ENCODE measurements at places on chromosomes 4 and X. TPM values are rescaled to one million over a fixed set of nuclear protein-coding genes. Genes with fewer than 3 reads are reported as not detected.

GRCh38 chr4:149199594-149199993 is 616.0 kb downstream of the IQCM start:
- no peak overlapping the region for H3K4me3 ChIP-seq
- no peaks in the 10 kb centered on the region for H3K36me3 ChIP-seq

DNA sequence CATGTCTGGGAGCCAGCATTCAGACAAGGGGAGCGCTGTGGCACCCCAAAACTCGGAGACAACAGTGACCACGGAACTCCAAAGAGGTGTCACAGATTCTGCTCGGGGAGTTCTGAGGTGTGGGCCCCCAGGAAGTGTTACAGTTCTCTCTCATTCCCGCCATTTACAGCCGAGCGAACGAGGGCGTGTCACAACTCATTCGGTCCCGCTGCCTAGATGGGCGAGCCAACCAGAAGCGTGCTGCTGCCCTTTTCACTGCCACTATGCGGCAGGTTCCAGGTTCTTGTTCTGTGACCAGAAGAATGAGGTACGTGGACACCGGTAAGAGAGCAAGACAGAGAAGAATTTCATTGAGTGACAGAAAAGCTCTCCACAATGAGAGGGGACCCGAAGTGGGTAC is 1370.6 kb upstream of the AGA start:
- H3K36me3 ChIP-seq = no peaks in the 10 kb centered on the region
- DNase-seq = no peak
- H3K27me3 ChIP-seq = no peaks in the 10 kb centered on the region
- no peak overlapping the region for H3K4me3 ChIP-seq

DNA sequence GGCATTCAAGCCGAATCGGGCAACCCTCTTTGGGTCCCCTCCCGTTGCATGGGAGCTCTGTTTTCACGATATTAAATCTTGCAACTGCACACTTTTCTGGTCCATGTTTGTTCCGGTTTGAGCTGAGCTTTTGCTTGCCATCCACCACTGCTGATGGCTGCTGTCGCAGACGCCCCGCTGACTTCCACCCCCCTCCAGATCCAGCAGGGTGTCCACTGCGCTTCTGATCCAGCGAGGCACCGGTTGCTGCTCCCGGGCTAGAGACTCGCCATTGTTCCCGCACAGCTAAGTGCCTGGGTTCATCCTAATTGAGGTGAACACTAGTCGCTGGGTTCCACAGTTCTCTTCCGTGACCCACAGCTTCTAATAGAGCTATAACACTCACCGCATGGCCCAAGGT is 13.3 kb downstream of the ACOX3 start:
- H3K27me3 ChIP-seq = no peaks in the 10 kb centered on the region
- H3K27ac ChIP-seq = no peak overlapping the region
- no peaks in the 10 kb centered on the region for H3K36me3 ChIP-seq
- no peak for DNase-seq
- H3K4me1 ChIP-seq = peaks cover 11% of the 10 kb centered on the region
- peak overlapping the region; percentile 73 for H3K4me3 ChIP-seq

DNA sequence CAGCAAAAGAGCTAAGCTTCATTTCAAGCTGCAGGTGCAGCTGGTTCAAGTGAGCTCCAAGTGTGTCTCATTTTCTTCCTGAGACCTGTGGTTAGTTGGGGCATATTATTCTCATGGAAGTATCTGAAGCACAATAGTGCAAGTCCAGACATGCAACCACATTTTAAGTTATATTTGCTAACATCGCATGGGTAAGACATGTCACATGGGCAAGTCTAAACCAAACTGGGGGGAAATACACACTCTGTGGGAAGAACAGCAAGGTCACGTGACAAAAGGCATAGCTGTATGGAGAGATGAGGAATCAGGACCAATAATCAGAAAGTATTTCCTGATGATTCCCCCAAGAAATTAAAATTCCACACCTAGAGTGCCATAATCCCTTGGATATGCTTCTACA is 94.9 kb upstream of the NDP start:
- DNase-seq = no peak
- H3K36me3 ChIP-seq = no peaks in the 10 kb centered on the region
- H3K27ac ChIP-seq = no peak overlapping the region
- H3K27me3 ChIP-seq = no peaks in the 10 kb centered on the region
- no peaks in the 10 kb centered on the region for H3K4me1 ChIP-seq

GRCh38 chr4:14221176-14221575 is 593.7 kb upstream of the BOD1L1 start:
- H3K4me3 ChIP-seq = no peak overlapping the region
- no peaks in the 10 kb centered on the region for H3K36me3 ChIP-seq
- H3K4me1 ChIP-seq = no peaks in the 10 kb centered on the region
- no peak overlapping the region for H3K27ac ChIP-seq

DNA sequence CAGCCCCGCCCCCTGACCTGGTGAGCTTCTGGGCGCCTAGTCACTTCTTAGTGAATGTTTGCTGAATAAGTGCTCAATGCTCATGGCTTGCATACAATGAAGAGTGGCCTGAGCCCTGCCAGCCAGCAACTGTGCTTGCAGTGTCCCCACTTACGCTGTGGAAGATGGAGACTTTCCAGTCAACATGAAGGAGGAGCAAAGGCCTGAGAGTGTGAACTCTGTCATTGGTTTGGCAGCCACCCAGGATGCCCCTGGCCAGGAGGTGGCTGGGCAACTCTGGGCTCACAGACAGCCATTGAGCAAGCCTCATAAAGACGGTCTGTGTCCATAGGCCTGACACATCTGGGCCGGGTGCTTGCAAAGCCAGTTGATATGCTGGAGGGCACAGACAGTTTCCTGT is 72.1 kb upstream of the MAMLD1 start:
- no peak for DNase-seq
- no peak overlapping the region for H3K27ac ChIP-seq
- H3K4me1 ChIP-seq = no peaks in the 10 kb centered on the region
- no peak overlapping the region for H3K4me3 ChIP-seq
- no peaks in the 10 kb centered on the region for H3K36me3 ChIP-seq
- H3K27me3 ChIP-seq = no peaks in the 10 kb centered on the region

GRCh38 chrX:35098419-35098818 is 155.8 kb downstream of the FAM47B start:
- no peaks in the 10 kb centered on the region for H3K4me1 ChIP-seq
- no peak overlapping the region for H3K4me3 ChIP-seq
- H3K36me3 ChIP-seq = no peaks in the 10 kb centered on the region
- H3K27ac ChIP-seq = no peak overlapping the region

DNA sequence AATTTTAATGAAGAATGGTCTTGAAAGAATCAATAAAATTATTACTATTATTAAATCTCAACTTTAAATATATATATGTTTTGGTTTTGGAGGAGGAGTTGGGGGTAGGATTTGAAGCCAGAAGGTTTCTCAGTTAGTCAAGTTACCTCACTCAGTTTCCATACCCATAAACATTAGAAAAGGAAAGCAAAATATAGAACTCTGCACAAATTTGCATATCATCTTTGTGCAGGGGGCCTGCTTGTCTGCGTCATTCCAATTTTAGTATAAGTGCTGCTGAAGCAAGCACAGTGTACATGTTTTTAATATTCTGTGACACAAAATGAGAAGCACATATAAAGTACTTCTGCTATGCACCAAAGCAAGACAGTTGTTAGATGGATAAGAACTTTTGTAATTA is 47.5 kb upstream of the SCRG1 start:
- H3K4me3 ChIP-seq = no peak overlapping the region
- H3K4me1 ChIP-seq = no peaks in the 10 kb centered on the region
- no peaks in the 10 kb centered on the region for H3K27me3 ChIP-seq
- H3K36me3 ChIP-seq = no peaks in the 10 kb centered on the region
- no peak overlapping the region for H3K27ac ChIP-seq

DNA sequence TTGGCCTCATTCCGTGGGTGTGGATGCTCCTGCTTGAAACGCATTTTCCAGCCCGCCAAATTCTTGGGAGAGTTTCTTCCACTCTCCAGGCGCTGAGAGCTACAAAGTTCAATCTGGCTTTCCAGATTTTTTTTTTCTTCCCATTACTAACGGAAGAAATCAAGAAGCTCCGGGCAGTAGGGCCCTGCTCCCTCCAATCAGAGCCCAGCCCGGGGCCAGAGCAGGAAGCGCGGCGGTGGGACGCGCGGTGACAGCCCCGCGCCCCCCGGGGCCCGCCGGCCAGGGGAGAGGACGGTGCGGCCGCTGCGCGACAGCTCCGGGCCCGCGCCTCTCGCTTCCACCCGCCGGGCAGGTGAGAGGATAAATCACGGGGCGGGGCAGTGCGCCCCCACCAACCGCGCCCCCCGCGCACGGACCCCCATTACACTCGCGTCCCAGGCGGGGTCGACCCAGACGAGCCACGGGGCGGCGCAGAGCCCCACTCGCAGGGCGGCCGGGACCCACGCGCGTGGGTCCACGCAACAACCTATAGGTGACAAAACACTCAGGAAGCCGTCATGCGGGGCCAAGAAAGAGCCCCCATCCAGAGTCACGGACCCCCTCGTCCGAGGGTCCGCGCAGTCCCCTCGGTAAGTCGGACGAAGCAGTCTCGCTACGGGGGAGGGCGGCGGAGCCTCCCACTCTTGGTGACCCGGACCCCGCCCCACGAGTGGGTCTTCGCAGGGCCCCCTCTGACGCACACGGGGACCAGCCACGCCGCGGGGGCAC is 868 bp downstream of the AFAP1 start:
- no peaks in the 10 kb centered on the region for H3K36me3 ChIP-seq
- H3K27me3 ChIP-seq = peaks cover 20% of the 10 kb centered on the region
- no peaks in the 10 kb centered on the region for H3K4me1 ChIP-seq
- H3K4me3 ChIP-seq = peak overlapping the region; percentile 35
- DNase-seq = no peak

DNA sequence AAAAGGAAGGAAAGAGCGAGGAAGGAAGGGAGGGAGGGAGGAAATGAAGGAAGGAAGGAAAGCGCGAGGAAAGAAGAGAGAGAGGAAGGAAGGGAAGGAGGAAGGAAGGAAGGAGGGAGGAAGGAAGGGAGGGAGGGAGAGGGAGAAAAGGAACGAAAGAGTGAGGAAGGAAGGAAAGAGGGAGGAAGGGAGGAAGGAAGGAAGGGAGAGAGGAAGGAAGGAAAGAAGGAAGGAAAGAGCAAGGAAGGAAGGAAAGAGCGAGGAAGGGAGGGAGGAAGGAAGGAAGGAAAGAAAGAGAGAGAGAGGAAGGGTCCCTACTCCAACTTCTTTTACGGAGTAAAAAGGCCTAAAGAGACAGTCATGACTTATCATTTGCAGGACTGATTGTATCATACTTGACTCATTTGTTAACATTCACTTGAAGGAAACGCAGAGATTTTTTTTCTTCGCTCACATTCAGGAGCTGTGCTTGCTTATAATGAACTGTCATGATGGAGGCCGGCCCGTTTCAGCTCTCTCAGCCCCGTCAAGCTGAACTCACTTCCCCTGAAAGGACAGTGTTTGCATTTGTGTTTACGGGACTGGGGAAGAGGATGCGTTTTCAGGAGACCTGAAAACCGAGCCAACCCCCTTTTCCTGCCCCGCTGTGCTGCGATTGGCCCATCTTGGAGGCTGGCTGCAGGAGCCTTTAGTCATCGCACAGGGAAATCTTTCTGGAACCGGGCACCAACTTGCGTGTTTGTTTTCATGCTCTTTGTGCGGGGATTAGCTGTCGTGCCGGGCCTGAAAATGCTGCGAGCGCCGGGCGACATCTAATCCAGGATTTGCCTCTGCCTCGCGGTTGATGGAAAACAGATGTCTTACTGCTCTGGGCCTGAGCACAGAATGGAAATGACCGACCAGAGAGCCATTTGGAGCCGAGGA is 17.8 kb downstream of the TRIM2 start:
- peak overlapping the region; percentile 62 for H3K27ac ChIP-seq
- DNase-seq = no peak
- H3K4me3 ChIP-seq = peak overlapping the region; percentile 51
- H3K4me1 ChIP-seq = peaks cover 17% of the 10 kb centered on the region
- H3K27me3 ChIP-seq = peaks cover 26% of the 10 kb centered on the region

DNA sequence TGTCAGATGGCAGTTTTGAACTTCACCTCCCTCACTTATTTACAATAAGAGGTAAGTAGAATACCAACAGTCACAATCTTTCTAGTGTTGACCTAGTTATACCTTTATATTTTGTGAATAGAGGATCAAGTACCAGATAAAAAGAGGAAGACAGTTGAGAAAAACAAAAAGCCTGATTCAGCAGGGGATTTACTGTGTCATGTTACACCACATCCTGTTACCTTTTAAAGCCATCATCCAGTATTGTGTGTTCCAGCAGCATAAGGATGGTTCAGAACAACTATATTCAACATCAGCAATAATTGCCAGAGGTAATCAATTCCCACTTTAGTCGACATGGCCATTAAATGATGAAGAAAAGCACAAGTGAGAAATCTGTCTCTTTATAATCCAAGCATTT is 21.3 kb upstream of the CXCL6 start:
- H3K27me3 ChIP-seq = no peaks in the 10 kb centered on the region
- peaks cover 9% of the 10 kb centered on the region for H3K4me1 ChIP-seq
- no peak overlapping the region for H3K4me3 ChIP-seq
- DNase-seq = peak; percentile 70
- H3K36me3 ChIP-seq = no peaks in the 10 kb centered on the region

DNA sequence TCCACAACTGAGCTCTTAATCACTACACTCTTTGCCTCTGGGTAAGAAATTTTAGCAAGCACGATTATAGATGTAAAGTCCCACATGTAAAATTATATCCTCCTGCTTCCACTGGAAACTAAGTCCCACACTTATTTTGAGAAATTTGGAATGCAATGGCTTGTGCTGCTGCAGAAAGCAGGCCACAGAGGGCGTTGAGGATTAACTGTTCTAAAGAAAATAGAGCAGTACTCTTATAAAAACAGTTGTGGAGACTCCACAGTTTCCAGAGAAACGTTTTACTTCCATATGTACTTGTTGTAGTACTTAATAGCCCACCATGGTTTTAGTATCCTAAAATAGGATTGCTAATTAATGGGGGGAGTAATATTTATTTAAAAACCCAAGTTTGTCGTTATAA is 1.7 kb upstream of the CENPC start:
- peaks cover 3% of the 10 kb centered on the region for H3K4me1 ChIP-seq
- H3K27ac ChIP-seq = no peak overlapping the region
- no peak overlapping the region for H3K4me3 ChIP-seq
- no peaks in the 10 kb centered on the region for H3K27me3 ChIP-seq
- DNase-seq = no peak

SYNPO2 gene
- 15.8 TPM for total RNA-seq

SPANXN3 gene
- total RNA-seq = not detected

ETDA gene
- not detected for total RNA-seq

COL25A1 gene
- total RNA-seq = 1.5 TPM

SPANXA1 gene
- total RNA-seq = 0.09 TPM

FABP2 gene
- 0.28 TPM for total RNA-seq

WDR45 gene
- total RNA-seq = 27.3 TPM

HEPH gene
- 2.4 TPM for total RNA-seq

DCAF12L2 gene
- total RNA-seq = 0.42 TPM

TMPRSS11A gene
- total RNA-seq = 0.24 TPM

MAP9 gene
- total RNA-seq = 3.1 TPM

FDCSP gene
- total RNA-seq = 7.4 TPM

All from thymus (tissue), 14 donors.